Upper lobe of left lung (tissue), 6 donors: ENCODE measurements at places on chromosomes 5 and 9. TPM values are rescaled to one million over a fixed set of nuclear protein-coding genes. Genes with fewer than 3 reads are reported as not detected.
A peak's percentile ranks its signal among the peaks of the same experiment; 100 is the strongest.

IFT74 gene
- total RNA-seq = 19.9 TPM

- H3K27me3 ChIP-seq = no peaks in the 10 kb centered on the region
- no peaks in the 10 kb centered on the region for H3K36me3 ChIP-seq
- H3K4me3 ChIP-seq = peak overlapping the region; percentile 79
- DNase-seq = peak; percentile 97
- peak overlapping the region; percentile 97 for H3K27ac ChIP-seq
These were observed 533 bp downstream of the ARSB start for GRCh38 chr5:78984439-78985115.

DNA sequence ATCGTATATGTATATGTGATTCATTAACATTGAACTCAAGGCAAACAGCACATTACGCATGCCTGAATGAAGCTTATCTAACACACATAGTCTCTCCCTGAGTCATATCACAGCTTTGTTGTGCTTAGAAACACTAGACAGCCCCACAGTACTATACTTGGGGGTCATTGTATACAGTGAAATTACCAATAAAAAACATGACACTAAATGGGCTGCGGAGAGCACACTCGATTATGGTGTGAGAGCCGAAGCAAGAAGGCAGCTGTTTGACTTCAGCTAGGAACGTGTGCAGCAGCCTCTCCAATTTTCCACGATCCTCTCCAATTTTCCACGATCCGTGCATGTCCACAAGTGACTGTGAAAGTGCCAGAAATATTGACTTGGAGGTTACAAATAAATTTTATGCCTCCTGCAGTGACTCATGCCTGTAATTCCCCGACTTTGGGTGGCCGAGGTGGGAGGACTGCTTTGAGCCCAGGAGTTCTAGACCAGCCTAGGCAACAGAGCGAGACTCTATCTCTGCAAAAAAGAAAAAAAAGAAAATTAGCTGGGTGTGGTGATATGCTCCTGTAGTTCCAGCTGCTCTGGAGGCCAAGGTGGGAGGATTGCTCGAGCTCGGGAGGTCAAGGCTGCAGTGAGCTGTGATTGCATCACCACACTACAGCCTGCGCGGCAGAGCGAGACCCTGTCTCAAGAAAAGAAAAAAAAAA lies 102.4 kb downstream of the DAPK1 start:
- H3K4me3 ChIP-seq = no peak overlapping the region
- no peaks in the 10 kb centered on the region for H3K27me3 ChIP-seq
- DNase-seq = no peak
- peak overlapping the region; percentile 75 for H3K27ac ChIP-seq

DNA sequence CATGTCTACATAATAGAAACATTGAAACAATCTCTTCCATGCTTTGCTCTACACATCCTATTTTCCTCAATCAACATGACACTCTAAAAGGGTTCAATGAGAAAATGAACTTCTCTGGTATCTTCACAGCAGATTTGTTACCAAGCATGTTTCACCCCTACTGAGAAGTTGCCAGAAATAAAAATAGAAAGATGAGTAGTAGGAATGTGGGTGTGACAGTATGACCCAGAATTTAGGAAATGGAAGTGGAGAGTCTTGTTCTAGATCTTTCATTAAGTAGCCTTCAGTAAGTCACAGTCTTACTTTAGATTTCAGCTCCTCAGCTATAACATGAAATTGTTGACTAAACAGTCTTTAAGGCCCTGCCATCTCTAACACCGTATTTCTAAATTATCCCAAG lies 581.8 kb downstream of the EFNA5 start:
- no peak overlapping the region for H3K4me3 ChIP-seq
- no peak overlapping the region for H3K27ac ChIP-seq
- no peaks in the 10 kb centered on the region for H3K36me3 ChIP-seq
- H3K27me3 ChIP-seq = no peaks in the 10 kb centered on the region
- DNase-seq = no peak

- no peaks in the 10 kb centered on the region for H3K4me1 ChIP-seq
- H3K36me3 ChIP-seq = no peaks in the 10 kb centered on the region
- no peak overlapping the region for H3K4me3 ChIP-seq
- H3K27ac ChIP-seq = no peak overlapping the region
- no peak for DNase-seq
- H3K27me3 ChIP-seq = no peaks in the 10 kb centered on the region
These were observed 828.9 kb downstream of the TLR4 start for GRCh38 chr9:118533101-118533500.

DNA sequence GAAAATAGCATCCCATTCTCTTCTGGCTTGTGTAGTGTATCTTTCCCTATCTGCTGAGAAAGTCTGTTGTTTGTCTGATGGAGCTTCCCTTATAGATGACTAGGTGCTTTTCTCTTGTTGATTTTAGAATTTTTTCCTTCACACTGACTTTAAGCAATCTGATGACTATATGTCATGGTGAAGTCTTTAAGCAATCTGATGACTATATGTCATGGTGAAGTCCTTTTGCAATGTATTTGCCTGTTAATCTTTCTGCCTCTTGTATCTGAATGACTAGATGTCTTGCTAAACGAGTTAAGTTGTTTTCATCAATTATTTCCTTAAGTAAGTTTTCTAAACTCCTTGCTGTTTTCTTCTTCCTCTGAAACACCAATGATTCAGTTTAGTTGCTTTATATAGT lies 80.5 kb downstream of the RNF130 start:
- H3K36me3 ChIP-seq = no peaks in the 10 kb centered on the region
- H3K4me1 ChIP-seq = no peaks in the 10 kb centered on the region
- H3K27ac ChIP-seq = no peak overlapping the region

IRX1 gene
- 35.1 TPM for total RNA-seq

DNA sequence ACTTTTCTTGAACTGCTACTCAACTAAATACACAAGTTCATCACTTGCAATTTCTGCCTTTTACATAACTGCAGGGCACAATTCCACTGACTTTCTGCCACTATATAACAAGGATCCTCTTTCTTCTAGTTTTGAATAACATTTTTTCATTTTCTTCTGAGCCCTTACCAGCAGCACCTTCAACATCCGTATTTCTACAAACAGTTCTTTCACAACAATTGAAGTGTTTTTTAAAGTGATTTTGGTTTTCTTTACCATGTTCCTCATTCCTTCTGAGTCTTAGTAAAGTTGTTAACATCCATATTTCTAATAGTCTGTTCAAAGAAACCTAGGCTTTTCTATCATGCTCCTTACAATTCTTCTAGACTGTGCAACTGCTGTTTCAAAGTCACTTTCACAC lies 127.2 kb upstream of the PITX1 start:
- no peaks in the 10 kb centered on the region for H3K27me3 ChIP-seq
- H3K4me1 ChIP-seq = no peaks in the 10 kb centered on the region
- H3K4me3 ChIP-seq = no peak overlapping the region

IL4 gene
- not detected for total RNA-seq

DNA sequence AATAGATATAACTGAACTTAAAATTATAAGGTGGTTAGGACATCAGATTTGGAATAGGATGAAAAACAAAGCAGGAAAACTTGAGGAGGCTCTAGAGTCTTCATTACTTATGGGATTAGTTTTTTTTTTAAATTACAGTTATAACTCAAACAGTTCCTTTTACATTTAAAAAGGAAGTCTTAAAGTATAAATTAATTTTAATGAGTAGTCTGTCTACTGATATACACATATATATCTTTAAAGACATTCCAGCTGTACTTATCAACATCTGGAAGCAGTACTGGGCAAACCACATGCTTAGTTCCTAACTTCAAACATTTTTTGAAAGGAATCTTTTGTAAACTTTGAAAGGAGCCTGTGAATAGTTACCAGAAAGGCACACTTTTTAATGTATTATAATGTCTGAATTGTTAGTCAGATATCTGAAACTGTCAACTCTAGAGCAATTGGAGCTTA lies 6.0 kb downstream of the ACTBL2 start:
- H3K4me1 ChIP-seq = no peaks in the 10 kb centered on the region
- DNase-seq = no peak
- no peak overlapping the region for H3K4me3 ChIP-seq
- H3K36me3 ChIP-seq = no peaks in the 10 kb centered on the region

GRCh38 chr5:141875022-141875740 lies 3.0 kb downstream of the PCDH1 start:
- no peak for DNase-seq
- peaks cover 53% of the 10 kb centered on the region for H3K4me1 ChIP-seq
- no peaks in the 10 kb centered on the region for H3K36me3 ChIP-seq
- peak overlapping the region; percentile 1 for H3K4me3 ChIP-seq

- H3K4me1 ChIP-seq = no peaks in the 10 kb centered on the region
- H3K36me3 ChIP-seq = no peaks in the 10 kb centered on the region
- no peak overlapping the region for H3K4me3 ChIP-seq
- no peaks in the 10 kb centered on the region for H3K27me3 ChIP-seq
These were observed 166.4 kb downstream of the SLF1 start for GRCh38 chr5:94784536-94785505.

- no peak overlapping the region for H3K4me3 ChIP-seq
- peaks cover 5% of the 10 kb centered on the region for H3K36me3 ChIP-seq
- H3K27me3 ChIP-seq = no peaks in the 10 kb centered on the region
- H3K27ac ChIP-seq = no peak overlapping the region
These were observed 110.2 kb downstream of the MEF2C start for GRCh38 chr5:88772831-88773230.

DNA sequence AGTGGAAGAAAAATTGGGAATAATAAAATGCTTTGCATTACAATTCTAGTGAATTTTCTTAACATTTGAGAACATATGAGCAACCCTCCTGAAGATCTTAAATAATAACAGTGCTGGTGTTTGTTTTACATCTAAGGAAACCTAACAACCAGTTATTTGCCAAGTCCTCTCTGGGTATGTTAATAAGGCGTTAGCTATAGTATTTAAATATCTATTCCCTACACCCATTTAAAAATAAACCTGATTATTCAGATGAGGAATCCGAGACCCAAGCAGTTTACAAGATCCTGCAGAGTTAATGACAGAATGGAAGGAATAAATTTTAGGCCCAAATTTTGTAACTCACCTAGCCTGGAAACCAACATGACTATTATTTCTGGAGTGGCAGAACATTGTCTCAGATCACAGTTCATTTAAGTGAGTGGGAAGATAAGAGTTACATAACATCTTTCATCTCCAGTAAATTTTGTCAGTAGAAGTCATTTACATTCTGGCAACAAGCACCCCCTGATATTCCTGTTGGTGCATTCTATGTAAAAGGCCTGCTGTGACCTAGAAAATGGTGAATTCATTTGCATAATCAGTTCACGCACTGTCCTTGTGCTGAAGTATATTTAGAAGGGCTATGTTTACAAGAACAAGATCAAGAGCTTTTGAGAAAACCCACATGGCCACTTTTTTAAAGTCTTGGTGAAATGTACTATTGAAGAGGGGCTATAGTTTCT lies 148.2 kb downstream of the COX7C start:
- H3K4me1 ChIP-seq = no peaks in the 10 kb centered on the region
- H3K36me3 ChIP-seq = no peaks in the 10 kb centered on the region
- no peak for DNase-seq
- no peak overlapping the region for H3K4me3 ChIP-seq
- H3K27me3 ChIP-seq = no peaks in the 10 kb centered on the region

IL5 gene
- not detected for total RNA-seq

- H3K36me3 ChIP-seq = no peaks in the 10 kb centered on the region
- no peak overlapping the region for H3K4me3 ChIP-seq
- no peaks in the 10 kb centered on the region for H3K4me1 ChIP-seq
- no peaks in the 10 kb centered on the region for H3K27me3 ChIP-seq
- H3K27ac ChIP-seq = no peak overlapping the region
These were observed 20.1 kb upstream of the TCERG1 start for GRCh38 chr5:146426853-146427618.

GRCh38 chr9:81539317-81539716 lies 150.0 kb downstream of the TLE1 start:
- no peak overlapping the region for H3K4me3 ChIP-seq
- H3K36me3 ChIP-seq = no peaks in the 10 kb centered on the region
- DNase-seq = no peak
- H3K27ac ChIP-seq = no peak overlapping the region
- H3K27me3 ChIP-seq = no peaks in the 10 kb centered on the region
- H3K4me1 ChIP-seq = no peaks in the 10 kb centered on the region

CCDC171 gene
- total RNA-seq = 16.8 TPM

- no peak for DNase-seq
- peaks cover 19% of the 10 kb centered on the region for H3K4me1 ChIP-seq
- peak overlapping the region; percentile 64 for H3K27ac ChIP-seq
- no peak overlapping the region for H3K4me3 ChIP-seq
These were observed 54.4 kb downstream of the ITGA1 start for GRCh38 chr5:52842111-52842510.

- no peak overlapping the region for H3K4me3 ChIP-seq
- no peaks in the 10 kb centered on the region for H3K36me3 ChIP-seq
- no peaks in the 10 kb centered on the region for H3K27me3 ChIP-seq
- no peaks in the 10 kb centered on the region for H3K4me1 ChIP-seq
- DNase-seq = no peak
These were observed 152.8 kb downstream of the MCTP1 start for GRCh38 chr5:95132096-95132495.

MYOT gene
- total RNA-seq = not detected

- peak overlapping the region; percentile 58 for H3K27ac ChIP-seq
- no peaks in the 10 kb centered on the region for H3K36me3 ChIP-seq
- DNase-seq = no peak
- H3K4me3 ChIP-seq = peak overlapping the region; percentile 66
These were observed 522 bp downstream of the CDK20 start for GRCh38 chr9:87973730-87974292.

DNA sequence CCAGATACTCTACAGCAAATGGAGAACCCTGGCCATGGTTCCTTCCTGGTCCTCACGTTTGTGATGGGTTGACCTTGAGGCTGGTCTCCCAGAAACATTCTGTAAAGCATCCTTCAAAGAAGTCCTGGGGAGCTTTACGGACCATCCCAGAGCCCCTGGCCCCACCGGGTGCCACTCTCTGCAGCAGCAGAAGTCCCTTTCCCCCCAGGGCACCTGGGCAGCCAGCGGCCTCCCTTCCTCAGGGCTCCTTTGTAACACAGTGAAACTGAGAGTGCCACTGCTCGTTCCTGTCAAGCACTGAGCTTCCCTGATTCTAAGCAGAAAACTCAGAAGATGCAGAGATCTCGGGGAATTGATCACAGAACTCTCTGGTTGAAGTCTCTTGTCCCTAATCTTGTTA lies 104.3 kb downstream of the ENTREP1 start:
- no peak overlapping the region for H3K27ac ChIP-seq
- no peaks in the 10 kb centered on the region for H3K36me3 ChIP-seq
- no peaks in the 10 kb centered on the region for H3K4me1 ChIP-seq
- H3K27me3 ChIP-seq = no peaks in the 10 kb centered on the region
- H3K4me3 ChIP-seq = no peak overlapping the region

JAKMIP2 gene
- 8.4 TPM for total RNA-seq

CAPSL gene
- 5.0 TPM for total RNA-seq

DNA sequence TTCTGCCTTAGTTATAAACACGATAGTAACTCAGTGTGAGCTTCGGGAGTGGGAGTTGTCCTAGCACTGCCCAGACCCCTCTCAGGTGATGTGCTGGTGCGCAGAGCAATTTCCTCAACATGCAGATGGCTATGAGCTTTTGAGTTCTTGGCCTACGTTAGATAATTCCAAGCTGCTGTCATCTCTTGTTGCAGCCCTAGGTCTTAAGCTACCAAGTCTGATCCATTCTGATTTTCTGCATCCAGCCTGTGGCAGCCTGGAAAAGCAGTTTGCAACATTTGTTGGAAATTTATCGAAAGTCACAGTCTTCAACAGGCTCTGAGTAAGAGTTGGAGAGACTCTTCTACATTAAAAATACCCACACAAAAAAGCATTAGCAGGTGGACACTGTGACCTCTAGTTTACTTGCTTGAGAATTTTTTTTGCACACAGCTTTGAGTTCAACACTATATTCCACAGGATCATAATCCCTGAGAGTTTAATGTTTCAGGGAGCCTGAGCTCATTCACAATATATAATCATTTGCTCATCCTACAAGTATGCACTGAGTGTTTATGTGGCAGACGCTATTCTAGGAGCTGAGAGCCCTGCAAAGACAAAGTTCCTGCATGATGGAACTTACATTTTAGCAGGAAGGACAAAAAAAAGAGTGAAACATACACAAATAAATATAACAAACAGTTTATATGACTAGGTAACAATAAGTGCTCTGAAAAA lies 91.6 kb downstream of the UBE2QL1 start:
- DNase-seq = no peak
- no peaks in the 10 kb centered on the region for H3K4me1 ChIP-seq
- no peaks in the 10 kb centered on the region for H3K27me3 ChIP-seq
- H3K27ac ChIP-seq = no peak overlapping the region
- no peaks in the 10 kb centered on the region for H3K36me3 ChIP-seq
